ENCODE measurements at places on chromosomes 1 and 21. TPM values are rescaled to one million over a fixed set of nuclear protein-coding genes. Genes with fewer than 3 reads are reported as not detected.

The PI4KB gene
- total RNA-seq: 51.7 TPM

The OR10T2 gene
- total RNA-seq: not detected

The KLHDC9 gene
- 1.1 TPM for total RNA-seq

The MSH4 gene
- 1.1 TPM for total RNA-seq

The SEC22B gene
- 19.7 TPM for total RNA-seq

All from nasal cavity respiratory epithelium epithelial cell of viscerocranial mucosa (primary cell).